Stimulated activated CD4-positive, alpha-beta T cell treated with anti-CD3 and anti-CD28 coated beads, Interleukin-15, amount 100 ng/mL, for 48 hours (primary cell): ENCODE measurements at places on chromosomes 6 and 20.

DNA sequence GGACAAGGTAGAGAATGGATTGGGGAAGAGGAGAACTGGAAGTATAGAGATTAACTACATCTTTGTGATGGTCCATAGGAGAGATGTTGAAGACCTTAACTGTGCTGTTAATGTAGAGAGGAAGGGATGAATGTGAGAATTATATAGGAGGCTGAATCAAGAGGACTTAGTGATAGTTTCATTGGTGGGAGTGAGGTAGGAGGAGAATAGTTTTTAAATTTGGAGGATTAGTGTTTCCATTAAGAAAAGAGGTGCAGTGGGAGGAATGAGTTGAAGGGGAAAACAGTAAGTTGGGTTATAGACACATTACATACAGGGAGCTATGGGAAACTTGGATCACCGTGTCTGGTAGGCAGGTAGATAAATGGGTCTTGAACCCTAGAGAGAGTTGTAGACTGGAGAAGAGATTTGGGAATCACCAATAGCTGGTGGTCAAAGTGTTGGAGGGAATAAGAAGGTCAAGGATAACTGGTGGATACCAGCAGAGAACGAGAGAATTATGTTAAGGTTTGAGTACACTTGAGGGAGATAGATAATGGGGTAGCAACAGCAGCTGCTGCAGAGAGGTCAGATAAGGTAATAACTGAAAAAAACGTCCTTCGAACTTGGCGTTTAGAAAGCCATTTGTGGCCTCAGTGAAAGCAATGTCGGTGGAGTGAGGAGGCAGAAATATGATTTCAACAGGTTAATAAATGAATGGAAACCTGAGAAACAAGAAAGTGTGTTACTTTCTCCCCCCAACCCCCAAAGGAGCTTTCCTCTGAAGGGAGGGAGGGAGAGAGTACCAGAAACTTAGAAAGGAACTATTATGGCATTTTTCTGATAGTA lies 3.1 kb downstream of the C6orf89 start:
- DNase-seq, result no peak

DNA sequence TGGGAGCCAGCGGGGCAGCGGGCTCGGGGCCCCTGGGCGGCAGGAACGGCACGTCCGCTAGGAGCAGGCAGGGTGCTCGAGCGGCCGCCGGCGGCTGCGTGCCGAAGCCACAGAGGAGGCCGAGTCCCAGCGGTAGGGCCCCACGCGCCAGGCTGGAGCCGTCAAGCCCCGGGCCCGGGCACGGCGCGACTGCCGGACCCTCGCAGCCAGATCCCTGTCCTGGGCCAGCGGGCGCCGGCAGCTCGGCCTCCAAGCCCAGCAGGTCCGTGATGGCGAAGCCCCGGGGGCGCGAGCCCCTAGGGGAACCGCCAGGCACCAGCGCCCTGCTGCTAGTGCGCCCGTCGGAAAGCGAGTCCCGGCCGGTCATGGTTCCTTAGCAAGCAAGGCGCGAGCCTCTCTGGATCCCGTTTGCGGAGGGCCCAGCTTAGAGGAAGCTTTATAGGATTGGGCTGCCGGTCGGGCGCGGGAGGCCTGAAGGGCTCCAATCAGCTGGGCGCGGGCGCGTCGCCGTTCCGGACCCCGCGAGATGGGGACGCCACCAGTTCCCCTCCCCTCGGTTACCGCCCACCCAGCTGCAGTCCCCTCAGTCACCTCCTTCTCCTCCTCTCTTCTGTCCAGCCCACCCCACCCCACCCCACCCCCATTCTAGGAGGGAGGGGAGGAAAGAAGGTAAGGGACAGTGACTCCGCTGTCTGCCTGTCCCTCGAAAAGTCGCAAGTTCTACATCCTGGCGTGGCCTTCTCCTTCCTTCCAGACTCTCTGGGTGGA lies at the start of gene VSX1:
TSS of gene VSX1 (minus strand) at position 412 of the 768 bp plus-strand sequence. CDS start at position 367, 45 bp downstream.
- DNase-seq, result no peak

GRCh38 chr6:71478834-71479541 lies 190.4 kb downstream of the OGFRL1 start:
- no peak for DNase-seq

- no peak for DNase-seq
These were observed 16.1 kb upstream of the RBM38 start for GRCh38 chr20:57374931-57375651.

DNA sequence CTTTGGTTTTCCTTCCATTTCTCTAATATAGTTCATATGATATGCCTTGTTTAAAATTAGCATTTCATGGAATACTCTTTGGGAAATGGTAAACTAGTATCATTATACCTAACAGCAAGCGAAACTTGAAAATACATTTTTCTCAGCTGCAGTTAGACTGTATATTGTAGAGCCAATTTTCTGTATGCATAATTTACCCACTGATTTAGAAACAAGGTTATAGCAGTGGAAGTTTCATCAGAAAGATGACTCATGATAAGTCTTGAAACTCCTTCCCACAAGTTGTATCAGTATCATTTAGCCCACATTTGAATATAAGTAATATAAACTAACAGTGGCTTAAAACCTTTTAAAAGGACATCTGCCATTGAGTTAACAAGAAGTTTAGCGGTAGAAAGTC lies 164.8 kb upstream of the BMP5 start:
- DNase-seq, result no peak

- DNase-seq, result no peak
These were observed at the start of gene HLA-DMB for GRCh38 chr6:32940656-32941213. TSS of gene HLA-DMB (minus strand) at chr6:32941028. CDS start at chr6:32940807, 221 bp downstream.

DNA sequence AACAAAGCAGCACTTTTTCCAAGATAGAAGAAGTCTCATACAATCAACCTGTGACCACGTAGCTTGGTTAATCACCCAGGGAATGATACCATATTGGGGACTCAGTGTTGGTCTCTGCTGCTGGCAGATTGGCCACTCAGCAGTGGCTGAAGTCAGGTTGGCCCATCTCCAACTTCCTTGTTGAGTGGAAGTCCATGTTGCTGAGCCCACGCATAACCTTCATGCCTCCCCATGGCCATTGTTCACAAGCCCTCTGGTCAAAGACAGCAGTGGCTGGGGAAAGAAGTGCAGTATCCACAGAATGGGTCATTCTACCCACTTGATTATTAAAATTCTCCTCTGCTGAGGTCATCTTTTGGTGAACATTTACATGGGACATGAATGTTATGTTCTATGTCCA lies 38.5 kb downstream of the PKIB start:
- no peak for DNase-seq

GRCh38 chr20:39954621-39955020 lies 734.4 kb downstream of the MAFB start:
- DNase-seq, result no peak

DNA sequence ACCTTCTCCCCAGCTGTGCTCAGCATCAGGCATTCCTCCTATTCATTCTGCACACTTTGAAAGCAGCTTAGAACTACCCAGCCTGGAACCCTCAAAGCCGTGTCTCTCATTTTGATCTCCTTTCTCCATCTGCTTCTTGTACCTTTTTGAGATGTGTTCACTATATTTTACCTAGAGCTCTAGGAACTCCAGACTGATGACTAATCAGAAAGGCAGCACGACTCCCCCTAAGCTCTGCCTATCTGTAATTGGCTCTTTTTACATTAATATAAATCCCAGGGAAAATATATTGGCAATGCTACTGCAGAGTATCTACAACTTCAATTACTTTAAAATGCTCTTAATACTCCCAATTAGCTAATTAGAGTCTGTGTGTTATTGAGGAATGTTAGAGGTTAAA lies 671.5 kb downstream of the CBLN4 start:
- no peak for DNase-seq

DNA sequence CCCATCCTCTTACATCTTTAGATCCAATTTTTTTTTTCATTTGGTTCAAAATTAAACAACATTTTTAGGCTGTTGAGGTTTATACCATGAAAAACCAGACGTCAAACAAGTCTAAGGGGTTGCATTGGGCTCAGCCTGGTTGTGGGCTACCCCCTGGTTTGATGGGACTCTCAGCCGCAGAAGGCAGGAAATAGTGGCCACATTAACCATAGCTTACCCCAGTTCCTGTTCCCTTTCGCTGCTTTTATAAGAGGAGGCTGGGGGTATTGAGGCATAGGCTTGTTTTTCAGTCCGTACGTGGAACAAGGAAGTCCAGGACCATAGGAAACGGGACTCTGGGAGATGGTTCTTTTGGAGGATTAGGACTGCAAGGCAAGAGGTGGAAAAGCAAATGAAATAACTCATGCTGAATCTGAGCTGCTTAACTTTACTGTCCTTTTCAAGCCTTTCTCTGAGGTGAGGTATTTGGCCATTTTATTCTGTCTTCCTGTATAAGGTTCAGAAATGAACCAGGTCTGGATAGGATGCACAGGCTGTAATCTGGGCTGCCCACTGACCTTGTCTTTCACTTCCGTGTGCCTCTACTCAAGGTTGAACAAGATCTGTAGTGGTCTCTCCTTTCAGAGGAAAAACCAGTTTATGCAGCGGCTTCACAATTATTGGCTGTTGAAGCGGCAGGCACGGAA lies 7.7 kb downstream of the BRPF3 start:
- no peak for DNase-seq

- no peak for DNase-seq
These were observed 121.3 kb downstream of the MYO6 start for GRCh38 chr6:75870389-75870788.

GRCh38 chr20:58614984-58615760 lies 35.9 kb upstream of the STX16 start:
- no peak for DNase-seq

- no peak for DNase-seq
These were observed 570.4 kb upstream of the GJE1 start for GRCh38 chr6:141562186-141562811.

DNA sequence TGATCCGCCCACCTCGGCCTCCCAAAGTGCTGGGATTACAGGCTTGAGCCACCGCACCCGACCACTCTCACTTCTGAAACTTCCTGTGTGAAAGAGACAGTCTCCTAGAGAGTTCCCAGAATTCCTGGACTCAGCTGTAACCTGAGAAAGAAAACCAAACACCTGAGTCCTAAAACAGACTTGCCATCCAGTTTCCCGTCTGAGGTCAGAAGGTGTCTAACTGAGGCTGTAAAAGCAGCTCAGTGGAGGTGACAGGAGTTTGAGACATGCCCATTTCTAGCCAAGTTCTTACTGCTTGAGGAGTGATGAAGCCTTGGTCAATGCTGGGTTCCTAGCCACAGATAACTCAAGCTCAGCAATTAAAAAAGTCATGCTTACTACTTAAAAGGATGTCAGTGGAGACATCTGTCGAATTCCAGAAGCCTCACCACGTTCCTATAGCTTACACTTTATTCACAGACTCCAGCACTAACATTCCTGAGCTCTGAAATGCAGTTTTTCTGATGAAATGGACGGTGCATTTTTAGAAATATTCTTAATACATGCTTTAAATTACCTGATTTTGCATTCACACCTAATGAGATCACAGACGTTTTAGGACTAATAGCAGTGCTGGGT lies 6.1 kb downstream of the UQCC2 start:
- DNase-seq, result no peak

DNA sequence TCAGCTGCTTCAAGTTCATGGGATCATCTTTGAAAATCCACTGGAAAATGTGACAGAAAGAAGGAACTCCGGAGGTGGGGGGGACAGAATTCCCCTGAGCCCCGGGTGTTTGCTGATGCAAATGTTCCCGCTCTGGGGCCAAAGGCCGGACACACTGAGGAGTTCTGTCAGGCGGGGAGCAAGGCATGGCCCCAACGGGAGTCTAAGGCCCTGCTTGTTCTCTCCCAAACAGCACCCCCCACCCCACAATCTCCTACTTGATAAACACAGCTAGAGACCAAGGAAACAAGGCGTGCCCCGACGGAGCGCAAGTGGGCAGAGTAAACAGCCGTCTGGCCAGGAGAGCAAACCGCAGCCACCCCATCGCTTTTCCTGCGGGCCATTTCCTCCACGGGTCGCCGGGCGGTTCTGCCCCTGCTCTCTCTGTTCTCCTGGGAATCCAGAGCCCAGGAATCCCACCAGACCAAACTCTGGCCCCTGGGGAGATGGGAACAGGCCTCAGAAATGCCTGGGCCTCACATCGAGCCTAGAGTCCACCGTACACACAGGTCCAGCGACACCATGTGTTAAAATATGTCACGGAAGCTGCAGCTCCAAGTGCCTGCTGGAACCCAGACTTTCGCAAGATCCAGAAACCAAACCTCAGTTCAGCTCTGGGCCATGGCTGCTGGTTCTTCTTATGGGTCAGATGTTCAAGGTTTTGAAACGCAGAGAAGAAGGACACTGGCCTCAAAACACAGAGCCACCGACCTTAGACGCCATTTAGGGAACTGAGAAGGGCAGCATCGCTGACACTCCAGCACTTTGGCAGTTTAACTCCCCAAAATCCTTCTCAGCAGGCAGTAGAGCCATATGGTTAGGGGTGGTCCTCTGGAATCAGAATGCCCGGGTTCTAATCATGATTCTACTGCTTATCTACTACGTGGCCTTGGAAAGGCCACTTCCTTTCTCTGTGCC lies 104.2 kb downstream of the PREX1 start:
- no peak for DNase-seq

GRCh38 chr6:89797317-89797716 lies 22.3 kb downstream of the MDN1 start:
- no peak for DNase-seq

- DNase-seq, result no peak
These were observed 37.1 kb downstream of the EYA2 start for GRCh38 chr20:46931699-46932098.

DNA sequence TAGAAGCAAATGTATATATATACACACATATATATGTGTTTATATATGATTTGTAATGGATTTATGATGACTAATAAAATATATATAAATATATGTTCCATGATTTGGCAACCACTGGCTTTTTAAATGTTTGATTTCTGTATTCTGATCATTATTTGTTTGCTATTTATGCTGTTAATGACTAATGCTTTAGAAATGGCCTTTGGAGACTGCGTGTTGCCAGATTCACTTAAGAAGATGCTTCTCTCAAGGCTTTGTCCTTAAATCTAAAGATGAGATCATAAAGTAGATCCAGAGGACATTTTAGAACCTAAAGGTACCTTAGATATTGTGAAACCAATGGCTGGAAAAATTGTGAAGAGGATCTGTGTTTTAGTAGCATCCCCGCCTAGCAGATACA lies 116.0 kb upstream of the SUPT3H start:
- no peak for DNase-seq

- DNase-seq, result no peak
These were observed 36.1 kb downstream of the NTSR1 start for GRCh38 chr20:62744741-62745191.
